CD4-positive, alpha-beta T cell treated with Interleukin-17A for 1 hour (primary cell): ENCODE measurements at places on chromosomes 3 and 15.
A peak's percentile ranks its signal among the peaks of the same experiment; 100 is the strongest.

- DNase-seq, result no peak
Measured at GRCh38 chr3:71388535-71389120, 194.9 kb downstream of the FOXP1 start.

GRCh38 chr3:117523418-117523817, 813.8 kb downstream of the TUSC7 start:
- no peak for DNase-seq

- DNase-seq, result no peak
Measured at GRCh38 chr3:71974786-71975185, 189.8 kb upstream of the PROK2 start.

DNA sequence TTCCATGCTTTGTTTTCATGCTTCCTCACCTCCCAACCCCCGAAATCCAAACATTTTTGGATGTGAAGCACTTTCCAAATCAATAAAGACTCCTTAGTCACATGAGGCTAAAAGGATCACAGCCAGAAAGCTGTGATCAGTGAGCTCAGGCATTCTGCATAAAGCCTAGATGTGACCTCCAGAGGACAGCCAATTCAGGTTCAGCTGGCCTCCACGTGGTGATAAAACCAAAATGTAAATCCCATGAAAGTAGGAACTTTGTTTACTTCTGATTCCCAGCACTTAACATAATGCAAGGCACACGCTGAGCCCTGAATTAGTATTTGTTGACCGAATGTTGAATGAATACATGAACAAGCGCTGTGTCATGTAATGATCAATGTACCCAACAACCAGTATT, 249.5 kb upstream of the EOMES start:
- no peak for DNase-seq

DNA sequence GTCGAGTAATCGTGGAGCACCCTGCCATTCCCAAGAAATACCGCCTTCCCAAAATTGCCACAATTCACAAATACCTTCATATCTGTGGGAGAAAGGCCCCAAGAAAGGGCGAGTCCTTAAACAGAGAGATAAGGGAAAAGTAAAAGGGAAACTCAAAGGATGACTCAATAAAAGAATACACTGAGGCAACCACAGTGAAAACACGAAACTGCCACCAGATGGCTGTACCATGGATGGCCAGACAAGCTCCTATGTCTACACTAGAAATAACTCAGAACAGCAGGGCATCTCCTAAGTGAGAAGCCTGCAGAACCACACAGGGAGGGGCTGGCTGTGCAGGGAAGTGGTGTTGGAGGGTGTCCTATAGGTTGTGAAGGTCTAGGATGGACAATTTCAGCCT, 25.0 kb downstream of the SRGAP3 start:
- DNase-seq, result no peak

GRCh38 chr15:45164914-45165313, 22.9 kb downstream of the SHF start:
- no peak for DNase-seq

DNA sequence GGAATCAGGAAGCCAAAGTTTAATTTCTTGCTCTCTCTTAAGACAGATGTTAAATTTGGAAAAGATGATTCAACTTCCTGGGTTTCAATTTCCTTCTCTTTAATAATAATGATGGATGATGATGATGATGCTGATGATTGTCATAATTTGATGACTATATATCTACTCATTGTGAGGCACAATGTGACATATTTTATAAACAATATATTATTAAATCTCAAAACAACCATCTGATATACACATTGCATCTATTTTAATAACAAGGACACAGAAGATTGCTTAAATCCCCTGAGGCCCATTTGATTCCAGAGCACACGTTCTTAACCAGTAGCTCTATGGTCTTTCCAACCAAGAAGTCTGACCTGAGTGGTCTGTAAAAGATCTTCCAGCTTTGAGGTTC, 124.0 kb downstream of the CNTN6 start:
- DNase-seq, result no peak

GRCh38 chr3:87335931-87336330, 59.5 kb upstream of the POU1F1 start:
- no peak for DNase-seq

DNA sequence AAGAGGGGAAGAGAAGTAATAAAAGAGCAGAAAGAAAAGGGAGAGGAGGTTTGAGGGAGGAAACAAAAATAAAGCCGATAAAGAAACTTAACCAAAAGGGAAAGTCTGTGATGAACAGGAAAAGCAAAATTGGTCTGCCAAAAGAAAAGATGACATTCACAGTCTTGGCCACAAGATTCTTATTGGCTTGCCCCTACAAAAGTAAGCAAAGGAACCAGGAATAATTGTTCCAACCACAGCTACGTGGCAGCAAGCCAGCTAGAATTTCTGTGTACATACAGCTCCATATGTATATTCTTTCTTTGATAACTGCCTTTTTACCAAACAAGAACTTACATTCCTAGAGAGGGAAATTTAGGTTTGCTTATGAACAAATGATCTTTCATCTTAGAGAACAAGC, 79.6 kb downstream of the MLH1 start:
- DNase-seq, result no peak

GRCh38 chr3:148588291-148588690, 109.4 kb upstream of the AGTR1 start:
- no peak for DNase-seq

DNA sequence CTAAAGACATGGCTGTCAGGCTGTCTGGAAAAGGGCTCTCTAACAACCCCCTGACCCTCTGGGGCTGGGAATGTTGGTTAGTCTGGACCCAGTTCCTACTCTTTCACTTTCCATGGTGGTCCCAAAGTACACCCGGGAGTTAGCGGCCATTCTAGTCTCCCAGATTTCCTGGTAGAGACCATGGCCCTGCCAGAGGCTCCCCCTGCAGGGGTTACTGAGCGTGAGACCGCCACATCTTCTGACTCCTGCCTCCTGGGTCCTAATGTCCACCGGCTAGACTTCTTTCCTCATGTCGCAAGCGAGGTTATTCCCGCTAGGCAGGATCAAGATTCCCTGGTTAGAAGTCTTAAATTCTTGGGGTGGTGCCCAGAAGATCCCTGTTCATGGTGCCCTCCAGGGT, 540.0 kb upstream of the ROBO1 start:
- DNase-seq, result no peak

- DNase-seq, result no peak
Measured at GRCh38 chr15:50418041-50418583, 6.1 kb upstream of the USP8 start.

GRCh38 chr3:182957676-182958266, 22.6 kb downstream of the DCUN1D1 start:
- no peak for DNase-seq

- DNase-seq, result no peak
Measured at GRCh38 chr15:89002281-89002761, 85.9 kb upstream of the ABHD2 start.

DNA sequence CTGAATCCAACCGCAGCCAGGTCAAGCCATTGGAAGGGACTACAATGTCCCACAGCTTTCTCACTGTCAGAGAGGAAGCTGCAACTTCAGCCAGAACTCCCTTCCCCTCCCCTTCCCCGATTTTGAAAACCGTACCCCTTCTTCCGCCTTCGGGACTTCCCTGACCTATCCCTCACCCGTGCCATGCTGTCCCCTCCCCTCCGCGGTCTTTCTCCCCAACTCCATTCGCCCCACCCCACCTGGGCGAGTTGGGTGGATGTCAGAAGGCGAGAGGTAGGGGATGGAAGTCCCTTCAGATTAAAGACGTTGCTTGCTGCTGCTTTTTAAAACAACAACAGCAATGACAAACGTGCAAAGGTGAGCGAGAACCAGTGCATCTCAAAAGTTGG, 723 bp downstream of the CPNE4 start:
- no peak for DNase-seq

DNA sequence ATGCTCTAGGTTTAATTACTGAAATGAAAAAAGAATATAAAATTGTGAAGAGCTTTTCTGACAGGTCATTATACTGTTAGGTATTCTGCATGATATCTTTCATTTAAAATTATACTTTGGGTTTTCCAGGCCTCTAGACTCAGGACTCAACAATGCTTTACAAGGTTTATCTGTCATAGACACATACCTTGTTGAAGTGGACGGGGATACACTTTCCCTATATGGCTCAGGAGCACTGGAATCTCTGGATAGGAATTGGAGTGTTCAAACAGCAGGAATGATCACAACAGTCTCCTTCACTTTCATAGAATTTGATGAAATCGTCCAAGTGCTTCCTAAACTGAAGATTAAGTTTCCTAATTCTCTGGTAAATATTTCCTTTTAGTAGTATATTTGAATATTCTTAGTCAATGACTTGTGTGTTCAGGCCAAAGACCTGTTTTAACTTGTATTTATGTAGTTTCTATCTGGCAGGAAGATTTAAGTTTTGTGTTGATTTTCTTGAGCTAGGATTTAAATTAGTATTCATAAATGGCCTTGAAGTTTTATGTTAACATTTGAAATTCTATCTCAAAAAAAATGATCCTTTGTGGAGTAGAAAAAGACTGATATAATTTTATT, 106.9 kb upstream of the THSD4 start:
- DNase-seq, result no peak

DNA sequence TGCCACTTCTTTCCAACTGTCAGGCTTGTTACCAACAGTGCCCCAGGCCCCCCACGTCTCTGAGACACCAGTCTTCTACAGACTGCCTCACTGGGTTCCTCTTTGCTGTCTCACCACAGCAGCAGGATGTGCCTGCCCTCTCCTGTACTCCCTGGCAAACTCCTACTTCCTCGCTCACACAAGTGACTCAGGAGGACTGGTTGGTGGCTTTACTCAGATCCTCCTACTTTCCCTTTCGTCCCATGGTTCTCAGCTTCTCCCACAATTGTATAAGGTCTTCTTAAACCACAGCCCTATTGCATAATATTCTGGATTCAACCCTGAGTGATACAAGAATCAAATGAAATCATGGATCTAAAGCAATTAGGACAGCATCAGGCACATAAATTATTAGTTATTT, 246.6 kb upstream of the PROK2 start:
- peak; percentile 7 for DNase-seq

- no peak for DNase-seq
Measured at GRCh38 chr15:27714675-27715074, 384.4 kb downstream of the OCA2 start.

DNA sequence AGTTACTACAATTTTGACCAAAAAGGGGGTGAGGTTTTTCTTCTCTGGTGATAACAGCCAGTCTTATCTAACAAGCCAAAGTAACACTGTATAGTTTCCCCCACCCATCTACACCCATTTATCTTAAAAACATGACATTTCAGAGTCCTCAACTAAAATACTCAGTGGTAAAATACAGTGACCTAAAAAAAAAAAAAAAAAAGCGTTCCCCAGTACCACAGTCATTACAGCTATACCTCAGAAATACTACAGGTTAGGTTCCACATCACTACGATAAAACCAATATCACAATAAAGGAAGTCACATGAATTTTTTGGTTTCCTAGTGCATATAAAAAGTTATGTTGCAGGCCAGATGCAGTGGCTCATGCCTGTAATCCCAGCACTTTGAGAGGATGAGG, 13.8 kb downstream of the DENND4A start:
- peak; percentile 44 for DNase-seq

DNA sequence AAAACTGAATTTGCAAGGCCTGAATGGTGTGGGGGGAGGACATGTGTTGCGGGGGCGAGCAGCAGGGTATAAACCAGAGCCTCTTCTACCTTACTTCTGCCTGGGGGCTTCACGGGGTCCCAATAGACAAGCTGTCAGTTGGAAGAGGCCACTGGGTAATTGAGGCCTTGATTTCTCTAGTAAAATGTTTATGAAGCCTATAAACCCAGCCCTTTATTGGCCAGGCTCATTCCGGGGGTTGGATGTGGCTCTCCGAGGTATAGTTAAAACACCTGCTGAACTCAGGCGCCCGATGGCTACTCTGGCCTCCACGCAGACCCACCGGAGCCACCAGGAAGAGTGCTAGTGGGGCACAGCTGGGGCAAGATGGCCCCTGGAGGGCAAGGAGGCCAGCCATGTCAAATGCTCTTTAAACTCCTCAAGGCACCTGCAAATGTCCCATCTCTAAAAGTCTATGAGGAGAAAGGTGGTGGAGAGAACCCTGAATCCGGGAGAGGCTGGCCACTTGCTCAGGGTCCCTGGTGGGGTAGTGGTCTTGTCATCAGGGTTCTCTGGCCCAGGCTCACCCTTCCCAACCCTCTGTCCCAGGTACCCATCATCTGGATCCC, 34.3 kb downstream of the IGDCC3 start:
- DNase-seq, result no peak

- no peak for DNase-seq
Measured at GRCh38 chr3:178100908-178101307, 435.3 kb upstream of the KCNMB2 start.

DNA sequence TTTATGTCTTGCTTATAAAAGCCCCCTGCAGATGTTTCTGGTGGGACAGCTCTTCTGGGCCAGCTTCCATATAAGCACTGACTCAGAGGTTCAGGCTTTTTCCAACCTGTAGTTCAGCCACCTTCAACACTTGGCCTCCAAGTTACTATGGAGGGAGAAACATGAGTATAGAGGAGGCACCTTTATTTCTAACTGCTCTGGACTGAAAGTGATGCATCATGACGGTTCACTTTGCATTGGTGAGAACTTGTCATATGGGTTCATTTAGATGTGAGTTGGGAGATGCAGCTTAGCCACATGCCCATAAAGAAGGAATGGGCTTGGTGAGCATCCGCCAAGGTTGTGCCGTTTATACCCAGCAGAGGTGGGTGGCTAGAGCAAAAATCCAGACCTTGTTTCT, 58.8 kb upstream of the CFAP161 start:
- DNase-seq, result no peak

DNA sequence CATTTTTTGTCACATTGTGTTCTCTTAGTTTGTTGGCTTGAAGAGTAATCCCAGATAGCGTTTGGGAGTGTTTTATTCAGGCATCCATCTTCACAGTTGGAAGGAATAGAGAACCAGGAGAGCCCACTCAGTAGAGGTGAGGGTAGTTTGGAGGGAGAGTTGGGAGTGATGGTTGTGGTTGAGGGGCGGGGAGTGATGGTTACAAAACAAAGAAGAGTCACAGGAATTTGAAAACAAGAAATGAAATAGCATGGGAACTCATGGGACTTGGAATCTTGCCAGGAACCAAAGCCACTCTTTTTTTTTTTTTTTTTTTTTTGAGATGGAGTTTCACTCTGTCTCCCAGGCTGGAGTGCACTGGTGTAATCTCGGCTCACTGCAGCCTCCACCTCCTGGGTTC, 36.3 kb downstream of the DUT start:
- no peak for DNase-seq

- no peak for DNase-seq
Measured at GRCh38 chr15:101105059-101105891, 146.6 kb downstream of the CHSY1 start.

DNA sequence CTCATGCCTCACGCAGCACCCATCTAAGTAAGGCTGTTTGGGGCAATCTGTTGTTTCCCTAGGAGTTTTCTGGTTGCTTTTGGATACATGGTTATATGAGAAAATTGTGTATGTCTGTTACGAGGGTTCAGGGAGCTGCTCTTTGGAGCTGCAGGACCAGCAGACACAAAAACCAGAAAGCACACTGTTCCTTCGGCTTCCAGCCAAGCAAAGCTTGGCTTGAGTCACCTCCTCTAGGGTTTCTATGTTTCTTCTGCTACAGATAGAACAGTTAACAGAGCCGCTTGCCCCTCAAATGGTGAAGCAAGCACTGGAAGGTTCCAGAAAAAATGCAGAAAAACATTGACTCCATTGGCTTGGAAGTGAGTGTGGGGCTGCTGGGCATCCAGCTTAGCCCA, 49.2 kb upstream of the CTDSPL start:
- DNase-seq, result no peak
